Activated naive CD8-positive, alpha-beta T cell treated with anti-CD3 and anti-CD28 coated beads, Interleukin-2, amount 50 U/mL, for 24 hours (primary cell): ENCODE measurements at places on chromosomes 3 and 15.

DNA sequence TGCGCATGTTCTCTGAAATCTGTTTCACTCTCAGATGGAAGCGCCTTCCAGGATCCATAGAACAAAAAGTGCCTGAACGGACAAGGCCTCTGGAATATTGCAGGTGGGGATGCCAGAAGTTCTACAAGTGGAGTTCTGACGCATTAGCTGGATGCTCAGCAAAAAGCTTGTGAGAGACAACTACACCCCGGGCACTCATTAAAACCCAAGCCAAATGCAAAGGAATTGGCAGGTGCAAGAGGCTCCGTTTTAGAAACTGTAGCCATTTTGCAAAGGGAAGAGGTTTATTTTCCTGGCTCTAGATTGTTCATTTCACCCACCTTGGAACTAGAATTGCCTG, 35.2 kb upstream of the SLC24A5 start:
- no peak for DNase-seq

DNA sequence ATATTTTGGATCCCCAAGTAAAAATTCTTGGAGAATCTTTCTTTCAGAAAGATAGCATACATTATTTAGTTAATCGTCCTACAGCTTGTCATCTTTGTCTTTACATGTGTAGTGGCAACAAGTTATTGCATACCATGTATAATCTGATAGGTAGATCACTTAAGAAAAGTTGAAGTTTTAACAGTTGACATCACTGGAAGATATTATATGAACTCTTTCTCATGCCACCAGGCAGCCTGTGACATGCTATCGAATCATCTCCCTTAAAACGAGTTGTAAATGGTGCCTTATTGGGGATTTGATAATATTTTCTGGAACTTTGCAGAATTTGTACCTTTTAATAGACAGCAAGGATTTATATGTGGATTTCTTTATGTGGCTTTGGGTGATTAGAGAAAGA, 8.7 kb downstream of the U2SURP start:
- no peak for DNase-seq

- DNase-seq: peak; percentile 63
These were observed 85.3 kb upstream of the MBNL1 start for GRCh38 chr3:152183473-152183872.

GRCh38 chr15:90432253-90432652, 44.2 kb downstream of the IQGAP1 start:
- DNase-seq: no peak

DNA sequence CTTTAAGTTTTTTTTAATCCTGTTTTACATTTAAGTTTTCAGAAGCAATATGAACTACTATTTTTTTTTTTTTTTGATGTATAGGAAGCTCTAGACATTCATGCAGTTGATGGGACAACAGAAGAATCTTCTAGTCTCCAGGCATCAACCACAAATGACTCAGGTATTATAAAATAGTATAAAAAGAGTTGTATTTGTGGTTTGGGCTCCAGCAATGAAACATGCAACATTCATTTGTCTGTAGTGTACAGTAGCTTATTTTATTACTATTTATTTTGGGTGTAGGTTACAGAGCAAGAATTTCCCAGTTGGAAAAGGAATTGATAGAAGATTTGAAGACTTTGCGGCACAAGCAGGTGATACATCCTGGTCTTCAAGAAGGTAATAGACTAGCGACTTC, 38.6 kb downstream of the MGA start:
- DNase-seq: no peak

- peak; percentile 17 for DNase-seq
These were observed 3.5 kb upstream of the CLRN1 start for GRCh38 chr3:150975992-150976368.

GRCh38 chr15:40010686-40011085, 28.3 kb downstream of the SRP14 start:
- DNase-seq: no peak

DNA sequence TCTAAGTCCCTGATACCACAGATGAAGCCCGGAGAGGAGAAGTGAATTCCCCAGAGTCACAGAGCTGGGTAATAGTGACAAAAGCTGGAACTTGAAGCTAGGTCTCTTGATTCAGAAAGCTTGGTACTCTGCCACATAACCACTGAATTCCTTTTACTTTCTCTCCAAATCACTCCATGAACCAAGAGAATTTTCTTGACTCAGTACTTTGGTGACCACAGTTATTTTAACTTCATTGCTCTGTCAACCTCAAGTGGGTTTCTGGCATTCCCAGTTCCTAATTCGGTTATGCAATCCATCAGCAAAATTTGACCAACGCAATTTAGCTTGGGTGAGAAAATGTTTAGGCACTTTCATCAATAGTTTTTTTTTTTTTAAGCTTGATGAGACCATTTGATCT, 61.0 kb upstream of the PPARG start:
- no peak for DNase-seq

- DNase-seq: no peak
These were observed 1018.2 kb downstream of the DIPK2A start for GRCh38 chr3:144989807-144990206.

DNA sequence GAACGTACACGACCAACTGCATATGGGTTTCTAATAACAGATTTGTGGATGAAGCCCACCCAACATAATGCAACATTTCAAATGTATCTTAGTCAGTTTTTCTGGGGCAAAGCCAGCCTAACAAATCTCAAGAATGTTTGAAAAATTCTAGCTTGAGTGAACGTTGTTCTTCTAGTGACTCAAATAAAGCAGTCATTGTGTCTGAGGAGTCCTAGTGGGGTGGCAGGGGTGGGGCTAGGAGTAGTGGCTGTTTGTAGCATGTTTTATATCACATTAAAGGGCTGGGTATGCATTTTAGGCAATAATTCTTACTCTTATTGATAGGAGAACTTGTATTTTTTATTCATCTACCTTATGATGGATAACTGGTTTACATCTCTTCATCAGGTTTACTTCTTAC, 6.0 kb downstream of the B3GNT5 start:
- DNase-seq: no peak

DNA sequence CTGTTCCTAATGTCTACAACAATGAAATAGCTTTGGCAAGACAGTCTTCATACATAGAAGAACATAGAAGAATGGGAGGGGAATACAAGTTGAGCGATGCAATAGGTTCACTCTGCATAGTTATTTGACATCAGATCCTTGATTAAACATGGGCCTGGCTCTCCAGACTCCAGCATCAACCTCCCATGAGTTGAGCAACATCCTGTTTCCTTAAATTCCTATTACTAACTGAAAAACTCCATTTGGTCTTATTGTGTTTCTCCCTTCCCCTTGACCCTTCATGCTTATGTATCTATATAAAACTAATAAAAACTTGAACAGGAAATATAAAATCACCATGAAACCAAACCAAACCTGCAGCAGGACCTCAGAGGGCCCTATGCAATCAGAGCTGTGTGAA, 304.5 kb upstream of the SATB1 start:
- DNase-seq: no peak

DNA sequence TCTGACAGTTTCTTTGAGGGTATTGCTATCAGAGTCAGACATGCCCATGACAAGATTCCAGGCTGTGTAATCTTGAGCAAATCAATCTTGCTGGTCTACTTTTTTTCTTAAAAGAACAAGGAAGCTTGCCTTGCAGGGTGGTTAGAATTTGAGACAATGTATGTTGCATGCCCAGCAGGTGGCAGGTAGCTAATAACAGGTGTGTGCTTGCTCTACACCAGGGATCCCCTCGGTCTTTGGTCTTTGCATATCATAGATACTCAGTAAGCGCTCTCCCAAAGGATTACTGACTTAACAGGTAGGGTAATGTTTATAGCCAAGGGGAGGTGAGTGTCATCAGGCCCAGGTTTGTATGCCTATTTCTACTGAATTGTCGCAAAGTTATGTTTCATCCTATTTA, 37.3 kb downstream of the CACNA1D start:
- DNase-seq: no peak

GRCh38 chr3:16460886-16461285, 52.6 kb downstream of the RFTN1 start:
- DNase-seq: no peak

- no peak for DNase-seq
These were observed 17.4 kb downstream of the SH3BP5 start for GRCh38 chr3:15315003-15315402.

DNA sequence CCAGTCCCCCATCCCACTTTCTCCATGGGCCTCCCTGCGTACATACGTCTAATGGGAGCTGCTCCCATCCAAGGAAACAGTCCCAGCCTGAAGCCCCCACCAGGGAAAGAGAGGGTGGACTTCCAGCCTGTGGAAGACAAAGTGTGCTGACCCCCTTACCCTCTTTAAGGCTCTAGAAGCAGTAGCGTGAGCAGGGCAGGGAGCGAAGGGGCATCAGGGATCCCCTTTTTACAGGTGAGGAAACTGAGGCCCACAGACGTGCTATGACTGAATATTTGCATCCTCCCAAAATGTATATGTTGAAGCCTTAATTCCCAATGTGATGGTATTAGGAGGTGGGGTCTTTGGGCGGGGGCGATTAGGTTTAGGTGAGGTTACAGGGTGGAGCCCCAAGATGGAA, 83.4 kb downstream of the TOP2B start:
- DNase-seq: no peak

DNA sequence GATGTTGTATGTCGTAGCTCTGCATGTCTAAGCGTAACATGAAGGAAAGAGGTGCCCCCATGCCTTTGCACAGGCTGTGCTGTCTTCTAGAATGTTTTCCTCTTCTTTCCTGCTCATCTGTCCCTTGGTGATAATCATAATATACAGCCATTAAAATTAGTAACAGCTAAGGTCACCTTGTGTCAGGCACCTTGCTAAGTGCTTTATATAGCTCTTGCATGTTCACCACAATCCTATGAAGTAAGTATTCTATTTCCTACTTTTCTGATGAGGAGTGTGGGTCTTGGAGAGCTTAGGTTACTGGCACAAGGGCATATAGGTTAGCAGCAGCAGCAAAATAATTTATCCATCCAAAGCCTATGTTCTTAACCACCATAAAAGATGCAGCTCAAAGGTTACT, 754.4 kb downstream of the NTRK3 start:
- no peak for DNase-seq

DNA sequence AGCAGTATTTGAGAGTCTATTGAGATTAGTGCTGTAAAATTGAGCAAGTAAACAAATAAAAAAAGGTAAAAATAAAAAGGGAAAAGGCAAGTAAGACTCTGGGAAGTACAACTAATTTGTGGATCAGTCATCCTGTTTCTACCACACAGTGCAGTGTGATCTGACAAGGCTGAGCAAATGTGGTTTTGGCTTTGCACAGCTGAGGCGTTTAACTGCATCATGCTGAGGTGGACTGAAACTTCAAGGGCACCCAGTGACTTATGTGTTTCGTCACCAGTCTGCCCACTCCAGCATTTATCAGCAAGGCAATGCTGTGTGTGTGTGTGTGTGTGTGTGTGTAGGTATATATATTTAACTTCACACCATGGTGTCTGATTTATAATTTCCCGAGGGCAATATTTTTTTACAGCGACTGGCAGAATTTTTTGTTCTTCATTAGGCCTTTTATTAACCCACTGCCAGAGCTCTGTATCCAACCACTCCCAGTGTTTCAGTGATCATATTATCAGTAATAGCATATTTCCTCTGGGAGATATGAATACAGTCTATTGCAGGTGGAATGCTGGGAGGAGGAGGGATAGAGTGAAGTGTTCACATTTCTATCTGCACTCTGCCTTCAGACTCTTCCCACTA, 131.5 kb upstream of the SATB1 start:
- DNase-seq: peak; percentile 72
